ENCODE measurements at places on chromosomes 7 and 10.

GRCh38 chr10:17201794-17202116 is 283 bp upstream of the TRDMT1 start:
- no peak for DNase-seq

GRCh38 chr10:126209451-126209850 is 178.8 kb downstream of the ADAM12 start:
- DNase-seq: no peak

GRCh38 chr7:137898839-137899721 is 52.3 kb upstream of the DGKI start:
- DNase-seq: no peak

GRCh38 chr10:74039561-74040145 is 41.7 kb downstream of the VCL start:
- DNase-seq: peak; percentile 50

- DNase-seq: no peak
These were observed 19.6 kb downstream of the TTYH3 start for GRCh38 chr7:2651336-2651735.

- DNase-seq: no peak
These were observed 36.0 kb downstream of the IGF2BP3 start for GRCh38 chr7:23434147-23434917.

DNA sequence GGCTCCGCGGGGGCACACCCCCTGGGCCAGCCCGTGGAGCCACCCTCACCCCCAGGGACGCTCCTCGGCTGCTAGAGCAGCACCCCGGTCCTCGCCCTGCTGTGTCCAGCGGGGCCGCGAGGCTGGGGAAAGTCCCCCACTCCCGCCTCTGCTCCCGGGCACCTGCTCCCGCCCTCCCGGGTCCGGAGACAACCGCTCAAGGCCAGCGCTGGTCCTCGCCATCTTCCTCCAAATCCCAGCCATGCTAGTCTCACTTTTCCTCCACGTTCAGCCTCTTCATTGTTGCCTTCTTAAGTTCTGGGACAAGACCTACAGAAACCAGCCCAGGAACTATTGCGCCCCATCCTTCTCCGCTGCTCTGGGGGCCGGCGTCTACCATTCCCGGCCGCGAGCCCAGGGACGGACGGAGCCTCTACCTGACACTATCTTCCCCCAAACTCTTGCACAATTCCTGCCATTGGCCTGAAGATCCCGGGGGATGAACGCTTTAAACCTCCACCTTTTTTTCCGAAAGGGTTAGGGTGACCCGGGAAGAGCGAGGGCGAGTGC is 4.8 kb upstream of the KCP start:
- DNase-seq: no peak

DNA sequence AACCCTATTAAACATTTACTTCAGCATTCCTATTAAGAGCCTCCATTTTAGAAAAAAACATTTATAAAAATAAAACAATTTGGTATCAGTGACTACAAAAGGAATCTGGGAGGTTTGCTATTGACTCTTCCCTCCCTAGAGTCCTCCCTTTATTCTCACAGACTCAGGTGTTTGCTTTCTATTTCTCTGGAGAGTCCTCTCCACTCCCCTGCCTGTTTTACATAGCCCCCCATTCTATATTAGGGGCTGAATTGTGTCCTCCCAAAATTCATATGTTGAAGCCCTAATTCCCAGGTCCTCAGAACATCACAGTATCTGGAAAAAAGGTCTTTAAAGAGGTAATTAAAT is 69.8 kb downstream of the COA1 start:
- DNase-seq: no peak
